ENCODE measurements at places on chromosomes 5 and 9.
A peak's percentile ranks its signal among the peaks of the same experiment; 100 is the strongest.

DNA sequence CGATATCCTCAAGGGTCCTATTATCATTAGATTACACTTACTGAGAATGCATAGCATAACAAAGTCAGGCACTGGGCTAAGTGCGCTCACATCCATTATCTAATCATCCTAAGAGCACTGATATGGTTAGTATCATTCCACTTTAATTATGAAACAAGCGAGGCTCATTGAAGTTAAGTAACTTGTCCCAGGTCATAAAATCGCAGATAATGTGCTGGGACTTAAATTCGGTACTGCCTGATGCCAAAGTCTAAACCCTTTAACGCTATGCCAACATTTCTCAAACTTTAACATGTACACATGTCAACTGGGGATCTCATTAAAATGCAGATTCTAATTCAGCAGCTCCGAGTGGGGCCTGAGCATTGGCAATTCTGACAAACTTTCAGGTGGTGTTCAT lies 204.7 kb downstream of the PTTG1 start:
- no peak for DNase-seq

DNA sequence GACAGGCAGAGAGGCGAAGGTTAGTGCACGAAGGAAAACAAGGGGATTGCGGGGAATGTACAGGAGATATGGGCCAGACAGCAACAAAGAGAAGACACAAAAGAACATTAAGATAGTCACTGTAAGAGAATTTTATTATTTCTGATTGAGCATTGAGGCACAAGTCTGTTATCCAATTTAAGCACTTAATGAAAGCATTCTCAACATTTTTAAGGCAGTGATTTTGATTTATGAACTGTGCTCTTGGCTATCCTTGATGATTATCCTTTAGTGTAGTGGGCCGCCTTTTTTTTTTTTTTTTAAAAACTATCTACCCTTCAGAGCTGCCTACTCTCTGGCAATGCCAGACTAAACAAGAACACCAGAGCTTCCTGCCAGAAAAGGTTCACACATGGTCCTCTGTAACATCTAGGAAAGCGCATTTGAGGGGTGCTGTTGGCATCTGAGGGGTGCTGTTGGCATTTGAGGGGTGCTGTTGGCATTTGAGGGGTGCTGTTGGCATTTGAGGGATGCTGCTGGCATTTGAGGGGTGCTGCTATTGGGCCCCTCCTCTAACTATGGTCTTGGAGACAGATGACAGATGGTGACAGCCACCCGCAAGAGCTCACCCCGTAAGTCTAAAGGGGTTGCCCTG lies 3.0 kb downstream of the DAP start:
- DNase-seq = no peak

DNA sequence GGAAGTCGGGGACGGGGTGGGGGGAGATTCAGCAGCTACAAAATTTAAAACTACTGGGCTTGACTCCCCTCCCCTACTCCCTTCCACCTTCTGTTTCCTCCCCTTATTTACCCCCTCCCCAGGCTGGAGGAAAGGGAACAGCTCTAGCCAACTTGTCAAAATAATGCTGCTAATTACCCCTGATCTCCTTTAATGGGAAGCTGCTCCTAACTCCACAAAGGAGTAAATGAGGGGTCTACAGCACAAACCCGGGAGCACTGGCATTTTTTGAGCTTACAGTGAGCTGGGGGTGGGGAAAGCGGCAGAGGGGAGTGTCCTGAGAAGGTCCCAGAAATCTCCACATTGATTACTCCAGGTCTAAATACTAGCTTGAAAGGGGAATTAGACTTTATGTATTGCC lies 3.1 kb downstream of the PTCH1 start:
- no peak for DNase-seq

DNA sequence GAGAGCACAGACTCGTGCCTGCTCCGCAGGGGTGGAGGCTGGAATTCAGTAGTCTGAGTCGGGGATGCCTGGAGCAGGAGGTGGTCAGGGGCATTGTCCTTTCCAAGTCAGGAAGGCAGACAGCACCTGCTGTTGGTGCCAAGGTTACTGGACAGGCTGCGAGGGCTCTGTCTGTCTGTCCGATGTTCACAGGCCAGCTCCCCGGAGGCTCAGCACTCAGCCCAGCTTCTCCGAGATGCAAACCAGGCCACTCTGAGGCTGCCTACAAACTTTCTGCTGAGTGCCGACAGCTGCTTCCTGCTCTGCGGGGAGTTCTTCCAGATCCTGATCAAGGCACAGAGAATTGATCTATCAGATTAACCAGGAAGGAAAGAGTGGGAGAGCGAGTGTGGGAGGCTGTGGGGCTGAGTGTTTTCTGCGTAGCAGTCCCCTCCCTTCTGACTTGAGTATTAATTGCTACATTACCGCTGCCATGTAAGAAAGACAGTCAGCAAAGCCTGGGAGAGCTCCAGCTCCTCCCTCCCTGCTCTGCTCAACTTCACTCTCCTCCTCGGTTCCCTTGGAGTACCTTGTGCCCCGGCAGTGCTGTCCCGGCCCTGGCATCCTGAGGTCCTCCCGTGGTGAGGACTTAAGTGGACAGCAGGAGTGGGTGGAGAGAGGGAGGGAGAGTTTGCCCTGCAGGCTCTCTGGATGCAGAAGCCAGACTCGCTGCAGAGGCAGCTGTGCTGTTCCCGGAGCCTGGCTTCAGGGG lies 36.0 kb downstream of the KCNMB1 start:
- no peak for DNase-seq

DNA sequence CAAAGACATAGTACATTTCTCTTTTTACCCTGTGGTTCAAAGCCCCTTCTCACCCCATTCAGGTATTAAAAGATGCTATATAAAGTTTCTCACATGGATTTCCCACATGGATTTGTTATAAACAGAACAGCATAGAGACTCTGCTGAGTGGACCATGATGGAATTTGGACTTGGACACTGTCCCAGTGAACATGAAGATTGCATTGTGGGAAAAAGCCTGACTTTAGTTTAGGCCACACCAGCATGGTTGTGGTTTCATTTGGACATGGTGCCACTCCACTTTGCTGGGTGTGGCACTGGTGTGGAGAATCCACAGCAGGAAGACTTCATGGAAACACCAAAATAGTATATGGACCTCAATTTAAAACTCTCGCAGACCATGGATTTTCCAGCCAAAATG lies 124.6 kb downstream of the ARHGAP26 start:
- no peak for DNase-seq

DNA sequence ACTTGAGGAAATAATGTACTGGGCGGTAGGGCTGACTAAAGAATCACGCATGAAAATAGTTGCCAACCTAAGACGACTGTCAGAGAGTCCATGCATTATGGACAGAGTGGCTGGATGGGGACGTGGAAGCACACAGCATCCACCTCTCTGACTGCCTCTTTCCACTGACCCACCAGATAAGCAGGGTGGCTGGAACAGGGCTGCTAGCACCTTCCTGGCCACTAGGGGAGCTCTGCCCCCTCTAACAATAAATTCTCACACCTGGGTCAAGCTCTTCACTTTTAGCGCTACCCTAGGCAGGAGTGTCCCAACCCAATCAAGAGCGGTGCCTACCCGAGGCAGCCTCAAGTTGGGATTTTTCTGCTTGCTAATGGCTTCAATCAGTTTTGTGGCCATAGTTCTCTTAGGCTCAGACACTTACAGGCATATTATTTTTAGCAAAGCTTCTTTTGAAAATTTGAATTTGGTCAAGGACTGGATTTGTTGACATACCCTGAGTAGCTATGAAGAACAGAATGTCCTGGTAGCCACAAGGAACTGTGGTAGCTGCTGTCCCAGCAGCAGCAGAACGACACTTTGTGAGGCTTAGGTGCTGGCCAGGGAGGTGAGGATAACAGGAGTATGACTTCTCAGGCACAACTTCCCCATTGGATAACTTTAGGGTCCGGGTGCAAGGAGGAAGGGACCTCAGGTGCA lies 6.9 kb upstream of the TPM2 start:
- peak; percentile 38 for DNase-seq

DNA sequence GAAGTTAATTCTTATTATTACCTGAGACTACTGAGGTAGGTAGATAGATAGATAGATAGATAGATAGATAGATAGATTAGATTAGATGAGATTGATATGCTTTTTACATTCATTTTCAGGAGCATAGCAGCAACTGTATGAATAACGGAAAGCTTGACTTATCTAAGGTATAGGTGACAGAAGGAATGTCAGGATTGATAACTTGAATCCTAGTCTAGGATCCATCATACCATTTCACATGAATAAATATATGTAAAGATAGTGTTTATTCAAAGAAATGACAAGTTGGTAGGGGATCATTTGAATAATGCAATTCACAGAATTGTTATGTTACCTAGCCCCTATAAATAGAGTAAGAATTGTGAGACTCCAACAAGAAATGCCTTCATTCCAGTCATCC lies 1008.2 kb downstream of the CDH12 start:
- no peak for DNase-seq

DNA sequence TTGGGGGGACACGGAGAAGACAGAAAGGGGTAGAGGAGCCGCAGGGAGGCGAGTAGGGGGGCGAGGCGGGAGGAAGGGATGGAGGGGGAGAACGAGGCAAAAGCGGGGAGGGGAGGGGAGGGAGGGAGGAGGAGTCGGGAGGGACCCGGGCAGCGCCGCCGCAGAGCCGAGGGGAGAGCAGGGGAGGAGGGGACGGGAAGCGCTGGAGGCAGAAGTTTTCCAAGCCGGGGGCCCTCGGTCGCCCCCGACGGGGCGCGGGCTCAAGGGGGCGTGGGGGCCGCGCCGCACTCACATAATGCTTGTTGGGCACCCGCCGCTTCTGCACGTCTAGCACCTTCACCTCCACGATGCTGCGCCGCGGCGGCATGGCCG lies 353 bp downstream of the SH3PXD2B start:
- no peak for DNase-seq

- no peak for DNase-seq
Observed at GRCh38 chr5:180742727-180743126, 2.9 kb upstream of the OR2Y1 start.

- DNase-seq = peak; percentile 4
Observed at GRCh38 chr5:52007230-52007858, 624.1 kb downstream of the ISL1 start.

DNA sequence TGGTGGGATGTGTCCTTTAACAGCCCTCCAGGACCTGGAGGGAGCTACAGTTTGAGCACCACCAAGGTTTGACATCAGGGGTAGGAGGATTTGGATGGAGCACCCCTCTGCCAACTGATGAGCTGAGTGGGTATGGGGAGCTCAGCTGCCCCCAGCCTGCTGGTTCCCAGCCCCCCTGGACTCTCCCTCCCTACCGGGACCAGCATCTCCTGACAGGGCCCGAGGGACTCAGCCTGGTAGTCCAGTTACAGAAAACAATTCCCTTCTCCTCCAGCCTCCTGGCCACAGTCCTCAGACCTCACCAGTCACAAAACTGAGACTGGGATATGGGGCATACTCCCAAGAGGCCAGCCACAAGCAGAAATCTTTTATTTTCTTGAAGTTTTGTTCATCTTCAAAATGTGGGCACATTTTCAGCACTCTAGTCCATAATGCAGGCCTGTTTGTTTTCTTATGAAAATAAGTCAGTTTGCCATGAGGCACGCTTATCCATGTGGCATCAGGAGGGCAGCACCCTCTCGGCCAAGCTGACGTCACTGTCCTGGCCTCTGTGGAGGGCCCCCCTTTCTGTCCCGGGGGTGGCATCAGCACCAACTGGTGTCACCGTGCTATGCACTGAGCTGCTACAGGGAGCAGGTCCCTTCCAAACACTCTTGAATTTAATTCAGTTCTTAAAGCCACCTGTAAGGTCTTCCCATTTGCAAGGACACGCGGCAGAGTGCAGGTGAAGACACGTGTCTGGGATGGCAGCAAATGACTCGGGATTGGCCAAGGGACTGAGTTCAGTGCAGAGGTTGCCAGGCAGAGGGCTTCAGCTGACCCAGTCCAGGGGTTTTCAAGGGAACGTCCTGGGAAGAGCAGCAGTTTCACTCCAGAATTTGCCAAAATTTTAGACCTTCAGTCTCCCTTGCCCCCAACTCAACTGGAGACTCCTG lies 187.6 kb downstream of the GADD45G start:
- DNase-seq = no peak

DNA sequence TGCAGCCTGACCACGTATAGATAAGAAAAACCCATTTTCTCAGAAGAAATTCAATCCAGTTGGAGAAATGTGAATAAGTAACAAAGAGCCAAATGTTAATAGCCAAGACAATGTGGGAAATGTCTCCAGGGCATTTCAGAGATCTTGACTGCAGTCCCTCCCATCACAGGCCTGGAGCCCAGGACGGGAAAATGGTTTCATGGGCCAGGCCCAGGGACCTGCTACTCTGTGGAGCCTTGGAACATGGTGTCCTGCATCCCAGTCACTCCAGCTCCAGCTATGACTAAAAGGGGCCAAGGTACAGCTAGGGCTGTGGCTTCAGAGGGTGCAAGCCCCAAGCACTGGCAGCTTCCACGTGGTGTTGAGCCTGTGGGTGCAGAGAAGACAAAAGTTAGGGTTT lies 490.0 kb downstream of the CYLC2 start:
- no peak for DNase-seq

- DNase-seq = no peak
Observed at GRCh38 chr5:172082180-172082579, 75.7 kb upstream of the FBXW11 start.

DNA sequence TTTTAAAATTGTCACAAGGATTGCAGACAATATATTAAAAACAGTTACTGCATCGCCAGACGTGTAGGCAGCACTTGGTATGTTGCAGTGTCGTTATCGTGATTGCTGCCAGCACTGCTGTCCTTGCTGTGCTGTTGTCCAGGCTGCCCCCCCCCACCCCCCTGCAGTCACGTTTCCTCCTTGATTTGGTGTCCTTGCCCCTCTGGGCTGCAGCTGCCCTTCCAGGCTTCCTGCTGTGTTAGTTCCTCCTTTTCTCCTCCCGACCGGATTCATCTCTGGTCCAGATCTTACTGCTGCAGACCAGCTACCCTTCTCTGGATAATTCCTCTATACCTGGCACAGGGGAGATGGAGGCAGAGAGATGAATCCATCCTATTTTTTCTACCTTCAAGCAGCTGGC lies 298.9 kb downstream of the TRIM32 start:
- DNase-seq = no peak
